ENCODE measurements at places on chromosomes 5 and 9.

DNA sequence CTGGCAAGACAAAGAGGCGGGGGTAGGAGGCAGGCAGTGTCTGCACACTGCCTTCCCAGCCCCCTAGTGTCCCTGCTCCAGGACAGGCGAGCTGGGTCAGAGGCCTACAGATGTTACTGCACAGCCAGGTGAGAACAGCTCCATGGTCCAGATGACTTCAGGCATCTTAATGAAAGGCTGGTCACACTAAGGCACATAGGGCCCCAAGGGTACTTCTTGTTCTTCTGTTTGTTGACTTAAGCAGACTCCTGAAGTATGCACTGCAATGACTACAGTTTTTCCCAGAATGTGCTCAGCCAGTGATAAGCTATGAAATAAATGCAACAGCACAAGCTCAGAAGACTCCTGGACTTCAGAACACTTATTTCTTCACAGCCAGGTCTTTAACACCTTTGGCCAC, 27.4 kb downstream of the ATPSCKMT start:
- DNase-seq, result no peak

DNA sequence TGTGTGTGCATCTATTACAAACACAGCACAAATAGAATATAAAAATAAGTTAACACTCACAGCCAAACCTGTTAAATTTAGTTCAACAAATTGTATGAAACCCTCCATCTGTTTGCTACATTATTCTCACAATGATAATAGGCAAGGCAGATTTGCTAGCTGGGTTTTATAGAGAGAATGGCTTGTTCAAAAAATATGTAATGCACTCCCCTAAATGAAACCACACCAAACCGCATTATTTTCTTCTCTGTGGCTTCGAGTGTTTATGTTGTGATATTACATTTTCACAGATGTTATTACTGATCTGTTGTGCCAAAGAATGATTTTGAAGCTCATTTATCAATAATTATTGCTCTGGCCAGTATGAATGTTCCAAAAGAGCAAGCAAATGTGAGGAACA, 92.9 kb downstream of the SPATA31D1 start:
- DNase-seq, result no peak

- DNase-seq, result peak; percentile 64
Observed at GRCh38 chr5:160539431-160539830, 117.8 kb downstream of the PTTG1 start.

DNA sequence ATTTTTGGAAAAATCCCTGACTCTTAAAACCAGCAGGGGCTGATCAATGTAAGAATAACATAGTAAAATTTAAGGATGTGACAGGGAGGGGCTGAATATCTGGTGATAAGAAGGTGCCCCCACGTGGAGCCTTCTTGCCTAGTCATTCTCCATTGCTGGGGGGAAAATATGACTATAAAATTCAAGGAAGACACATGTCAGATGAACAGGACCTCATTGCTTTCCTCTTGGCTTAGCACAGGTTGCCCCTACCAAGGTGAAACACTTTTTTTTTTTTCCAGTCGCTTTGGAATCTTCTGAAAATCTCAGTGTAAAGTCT, 310.9 kb downstream of the EFNA5 start:
- DNase-seq, result no peak

DNA sequence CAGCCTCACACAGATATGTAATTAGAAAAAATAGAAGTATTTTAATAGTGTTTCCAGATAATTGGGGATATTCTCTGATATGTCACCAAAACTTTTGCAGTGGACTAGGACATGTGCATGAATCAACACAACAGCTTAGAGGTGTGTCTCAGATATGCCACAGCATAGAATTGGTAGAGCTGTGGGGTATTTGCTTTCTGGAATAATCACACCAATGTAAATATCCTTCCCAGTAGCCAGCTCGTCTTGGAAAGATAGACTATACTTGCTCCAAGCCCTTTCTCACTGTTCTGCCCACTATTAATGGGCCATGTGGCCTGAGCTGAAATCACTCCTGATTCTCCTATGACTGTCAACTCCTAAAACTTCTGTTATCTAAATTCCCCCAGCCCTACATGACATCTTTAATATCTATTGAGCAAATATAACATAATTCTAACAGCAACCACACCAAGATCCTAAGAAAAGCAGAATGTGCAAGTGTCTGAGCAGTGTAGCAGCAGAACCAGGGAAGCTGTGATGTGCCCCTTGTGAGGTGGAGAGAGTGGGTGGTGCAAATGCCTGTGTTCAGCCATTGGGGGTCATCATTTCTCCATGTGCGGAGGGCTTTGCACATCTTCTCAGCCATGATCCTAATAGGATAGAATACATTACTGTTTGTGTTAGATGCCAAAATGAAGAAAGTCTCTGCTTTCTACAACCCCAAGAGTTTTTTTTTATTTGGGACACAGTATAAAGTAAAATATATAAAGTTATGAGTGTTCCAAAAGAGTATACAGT, 65.0 kb downstream of the MELK start:
- no peak for DNase-seq

- no peak for DNase-seq
Observed at GRCh38 chr5:172670005-172670402, 28.9 kb downstream of the NEURL1B start.

DNA sequence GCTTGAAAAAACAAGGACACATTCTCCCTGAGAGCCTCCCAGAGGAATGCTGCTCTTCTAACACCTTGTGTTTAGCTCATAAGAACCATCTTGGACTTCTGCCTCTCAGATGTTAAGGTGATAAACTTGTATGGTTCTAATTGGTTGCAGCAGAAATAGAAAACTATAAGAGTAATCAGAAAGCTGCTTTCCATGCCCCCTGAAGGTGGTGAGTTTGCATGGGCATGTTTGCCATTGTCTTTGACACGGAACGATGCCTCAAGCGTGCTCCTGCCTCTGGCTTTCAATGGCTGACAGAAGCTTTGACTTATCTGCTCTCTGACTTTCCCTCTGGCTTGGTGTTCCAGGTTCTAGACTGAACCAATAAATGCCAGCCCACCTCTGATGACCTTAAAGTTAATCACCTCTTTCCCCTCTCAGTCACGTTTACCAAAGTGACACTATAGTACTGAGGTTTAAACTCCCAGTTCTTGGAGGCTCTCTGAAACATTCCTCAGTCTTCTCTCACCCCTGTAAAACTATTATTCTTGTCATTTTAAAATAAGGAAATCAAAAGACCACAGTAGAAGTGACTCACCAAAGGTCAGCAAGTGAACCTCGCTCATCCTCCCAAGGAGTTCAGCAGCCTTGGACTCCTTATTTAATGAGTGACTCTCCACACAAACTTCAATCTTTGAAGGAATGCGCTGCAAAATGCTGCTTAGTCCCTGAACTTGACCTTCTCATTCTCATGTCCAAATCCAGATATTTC, 103.6 kb downstream of the PIK3R1 start:
- DNase-seq, result no peak

- peak; percentile 91 for DNase-seq
Observed at GRCh38 chr5:93621327-93621798, 38.3 kb downstream of the NR2F1 start.

GRCh38 chr5:83913593-83913992, 192.9 kb upstream of the HAPLN1 start:
- DNase-seq, result no peak
